ENCODE measurements at places on chromosomes 13 and 19.

DNA sequence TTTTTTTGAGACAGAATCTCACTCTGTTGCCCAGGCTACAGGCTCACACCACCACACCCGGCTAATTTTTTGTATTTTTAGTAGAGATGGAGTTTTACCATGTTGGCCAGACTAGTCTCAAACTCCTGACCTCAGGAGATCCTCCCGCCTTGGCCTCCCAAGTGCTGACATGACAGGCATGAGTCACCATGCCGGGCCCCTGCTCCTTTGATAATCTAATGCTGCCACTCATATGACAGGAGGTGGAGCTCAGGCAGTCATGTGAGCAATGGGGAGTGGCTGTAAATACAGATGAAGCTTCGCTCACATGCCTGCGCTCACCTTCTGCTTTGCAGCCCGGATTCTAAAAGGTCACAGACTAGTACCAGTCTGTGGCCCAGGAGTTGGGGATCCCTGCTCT is 25.1 kb downstream of the ARHGEF18 start:
- DNase-seq: no peak

DNA sequence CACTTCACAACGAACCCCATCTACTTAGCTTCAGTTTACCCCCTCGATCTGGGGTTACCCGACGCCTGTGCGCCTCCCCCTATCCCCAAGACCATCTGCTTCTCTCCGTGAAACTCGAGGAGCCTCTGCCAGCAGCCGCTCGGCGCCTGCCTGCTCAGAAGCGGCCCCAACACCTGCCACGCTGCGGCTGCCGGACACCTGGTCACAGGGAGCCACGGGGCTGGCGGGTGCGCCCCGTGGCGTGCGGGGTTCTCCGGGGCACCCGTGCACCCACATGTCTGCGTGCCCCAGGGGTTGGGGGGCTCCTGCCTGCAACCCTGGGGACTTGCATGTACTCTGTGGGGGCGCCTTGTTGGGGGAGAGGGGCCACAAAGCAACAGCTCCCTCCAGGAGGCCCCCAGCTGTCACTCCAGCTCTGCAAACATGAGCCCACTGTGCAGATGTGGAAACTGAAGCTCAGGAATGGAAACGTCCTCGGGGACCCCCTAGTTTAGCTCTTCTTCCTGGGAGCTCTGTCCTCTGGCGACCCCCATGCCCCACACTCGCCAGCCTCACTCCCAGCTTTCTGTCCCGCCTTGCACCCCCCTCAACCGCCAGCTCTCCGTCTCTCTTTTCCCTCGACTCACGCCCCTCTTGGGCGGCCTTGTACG is 7.0 kb upstream of the SEMA6B start:
- DNase-seq: no peak

DNA sequence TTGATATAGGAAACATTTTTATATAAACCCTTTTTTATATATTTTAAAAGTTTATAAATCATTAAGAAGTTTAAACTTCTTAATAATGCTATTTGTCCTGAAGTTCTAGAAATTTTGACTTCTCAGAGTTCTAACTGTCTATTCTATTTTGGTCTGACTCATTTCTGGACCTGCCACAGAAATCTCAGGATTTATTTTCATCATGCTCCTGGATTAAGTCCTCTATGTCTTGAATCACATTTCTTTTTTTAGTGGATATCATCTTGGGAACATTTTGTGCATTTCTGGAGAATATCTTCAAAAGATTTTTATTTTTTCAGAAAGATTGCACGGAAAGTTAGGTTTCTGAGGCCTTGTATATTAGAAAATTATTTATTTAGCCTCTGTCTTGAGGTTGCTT is 289.1 kb downstream of the NDFIP2 start:
- no peak for DNase-seq

- no peak for DNase-seq
Measured at GRCh38 chr13:99998261-99998660, 16.7 kb downstream of the ZIC2 start.

- no peak for DNase-seq
Measured at GRCh38 chr13:42834946-42835345, 53.6 kb downstream of the FAM216B start.

- no peak for DNase-seq
Measured at GRCh38 chr13:37905736-37906135, 36.2 kb upstream of the TRPC4 start.

GRCh38 chr19:35213663-35214632 is 14.6 kb downstream of the FAM187B start:
- peak; percentile 59 for DNase-seq

- DNase-seq: peak; percentile 16
Measured at GRCh38 chr19:15378534-15379082, 979 bp downstream of the AKAP8 start.

GRCh38 chr19:2680808-2681207 is 21.7 kb downstream of the GNG7 start:
- no peak for DNase-seq

DNA sequence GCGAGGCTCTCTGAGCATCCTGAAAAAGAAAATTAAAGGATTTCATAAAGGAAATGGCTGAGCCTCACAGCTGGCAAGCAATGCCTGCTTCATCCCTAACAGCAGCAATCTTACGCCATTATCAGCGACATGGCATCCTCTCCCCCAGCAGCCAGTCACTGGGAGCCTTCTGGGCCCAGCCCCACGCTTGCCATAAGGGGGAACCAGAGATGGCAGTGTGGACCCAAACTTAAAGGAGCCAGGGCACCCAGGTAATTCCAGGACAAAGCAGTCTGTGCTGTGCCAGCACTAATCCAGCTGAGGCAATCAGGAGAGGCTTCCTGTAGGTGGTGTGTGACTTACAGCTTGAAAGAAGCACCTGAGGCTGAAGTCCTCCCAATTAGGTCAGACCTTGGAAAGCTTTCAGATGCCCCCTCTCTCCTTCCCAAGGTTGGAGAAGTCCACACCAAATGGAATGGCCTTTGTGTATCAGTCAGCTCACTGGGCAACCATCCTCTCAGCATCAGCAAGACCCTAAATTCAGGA is 10.3 kb downstream of the VSTM2B start:
- no peak for DNase-seq

- no peak for DNase-seq
Measured at GRCh38 chr19:5999693-6000092, 21.8 kb upstream of the RANBP3 start.

GRCh38 chr19:24046550-24046949 is 40.4 kb upstream of the ZNF254 start:
- DNase-seq: no peak

GRCh38 chr19:7888145-7888825 is at the start of gene LRRC8E:
TSS of gene LRRC8E (plus strand) at chr19:7888510. CDS start at chr19:7895604, 7,094 bp downstream.
- DNase-seq: no peak

GRCh38 chr13:76975863-76976262 is 16.0 kb upstream of the CLN5 start:
- DNase-seq: no peak

- peak; percentile 52 for DNase-seq
Measured at GRCh38 chr13:40624383-40624782, 42.1 kb downstream of the FOXO1 start.
